Ecto neural progenitor cell (in vitro differentiated cells): ENCODE measurements at places on chromosomes 12 and 14.

GRCh38 chr14:105475269-105476096, 862 bp downstream of the CRIP2 start:
- DNase-seq = no peak

GRCh38 chr14:53949201-53949600, 7.4 kb downstream of the BMP4 start:
- no peak for DNase-seq

GRCh38 chr14:89280600-89280999, 136.4 kb downstream of the FOXN3 start:
- DNase-seq = no peak

DNA sequence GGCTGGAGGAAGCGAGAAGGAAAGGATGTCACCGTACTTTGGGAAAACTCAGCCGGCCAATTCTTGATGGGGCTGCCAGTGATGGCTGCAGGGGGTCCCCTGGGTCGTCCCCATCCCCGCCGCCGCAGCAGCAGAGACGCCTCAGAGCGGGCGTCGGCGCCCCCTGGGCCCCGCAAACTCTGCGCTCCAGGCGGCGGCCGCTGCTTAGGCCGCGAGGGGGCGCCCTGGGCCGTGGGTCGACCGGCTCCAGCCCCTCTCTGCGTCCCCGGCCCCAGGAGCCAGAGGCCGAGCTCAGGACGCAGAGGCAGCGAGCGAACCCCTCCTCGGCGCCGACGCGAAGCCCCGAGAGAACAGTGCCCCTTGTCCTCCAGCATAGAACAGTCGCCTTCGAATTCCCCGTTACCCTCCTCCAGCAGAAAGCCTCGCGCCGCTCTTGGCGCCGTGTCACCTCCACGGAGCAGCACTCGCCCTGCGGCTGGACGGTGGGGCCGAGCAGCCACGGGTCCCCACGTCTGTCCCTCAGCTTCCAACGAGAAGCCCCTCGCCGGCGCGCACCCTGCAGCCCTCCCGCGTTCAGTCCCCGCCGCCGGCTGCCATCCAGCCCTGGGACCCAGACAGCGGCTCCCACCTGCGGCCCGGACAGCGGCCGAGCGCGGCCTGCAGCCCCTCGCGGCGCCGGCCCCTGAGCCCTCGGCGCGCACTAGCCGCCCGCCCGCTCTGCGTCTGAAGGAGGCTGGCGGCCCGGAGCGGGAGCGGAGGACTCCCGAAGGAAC, 106.6 kb downstream of the PRICKLE1 start:
- DNase-seq = peak; percentile 94

- no peak for DNase-seq
Measured at GRCh38 chr12:121872546-121873215, 14.0 kb upstream of the HPD start.

DNA sequence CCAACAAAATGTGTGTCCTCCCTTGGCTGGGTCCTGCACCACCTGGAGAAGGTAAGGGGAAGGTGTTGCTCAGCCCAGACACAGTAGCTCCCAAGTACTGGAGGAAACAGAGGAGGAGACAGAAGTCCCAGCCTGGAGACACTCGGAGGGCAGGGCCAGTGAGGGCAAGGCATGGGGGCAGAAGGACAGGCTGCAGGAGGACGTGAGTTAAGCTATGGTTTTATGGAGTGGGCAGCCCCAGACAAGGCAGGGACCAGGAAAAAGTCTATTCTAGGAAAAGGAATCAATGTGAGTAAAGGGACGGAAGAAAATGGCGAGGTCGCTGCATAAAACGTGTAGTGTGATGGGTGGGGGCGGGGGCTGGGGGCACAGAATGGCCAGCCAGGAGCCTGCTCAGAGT, 210.1 kb upstream of the DIO3 start:
- no peak for DNase-seq

DNA sequence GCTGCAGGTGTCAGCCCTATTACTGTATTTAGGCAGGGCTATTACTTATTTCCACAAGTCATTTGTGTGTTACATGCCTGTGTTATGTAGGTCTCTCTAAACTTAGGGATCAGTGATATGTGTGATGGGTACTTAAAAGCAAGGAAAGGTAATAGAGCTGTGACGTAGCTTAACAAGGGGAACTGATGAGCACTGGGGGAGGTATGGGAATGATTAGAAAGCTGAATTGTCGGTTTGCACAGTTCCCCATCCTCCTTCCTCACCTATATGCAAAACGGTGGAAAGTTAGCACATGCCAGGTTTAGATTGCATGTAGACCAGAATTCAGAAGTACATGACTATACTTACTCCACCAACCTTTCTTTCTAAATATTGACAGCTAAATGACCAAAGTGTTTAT, 494.3 kb upstream of the GARIN6 start:
- DNase-seq = no peak

- DNase-seq = no peak
Measured at GRCh38 chr12:124809878-124810277, 53.8 kb downstream of the SCARB1 start.

- DNase-seq = peak; percentile 46
Measured at GRCh38 chr14:37124614-37125013, 47.8 kb downstream of the SLC25A21 start.

DNA sequence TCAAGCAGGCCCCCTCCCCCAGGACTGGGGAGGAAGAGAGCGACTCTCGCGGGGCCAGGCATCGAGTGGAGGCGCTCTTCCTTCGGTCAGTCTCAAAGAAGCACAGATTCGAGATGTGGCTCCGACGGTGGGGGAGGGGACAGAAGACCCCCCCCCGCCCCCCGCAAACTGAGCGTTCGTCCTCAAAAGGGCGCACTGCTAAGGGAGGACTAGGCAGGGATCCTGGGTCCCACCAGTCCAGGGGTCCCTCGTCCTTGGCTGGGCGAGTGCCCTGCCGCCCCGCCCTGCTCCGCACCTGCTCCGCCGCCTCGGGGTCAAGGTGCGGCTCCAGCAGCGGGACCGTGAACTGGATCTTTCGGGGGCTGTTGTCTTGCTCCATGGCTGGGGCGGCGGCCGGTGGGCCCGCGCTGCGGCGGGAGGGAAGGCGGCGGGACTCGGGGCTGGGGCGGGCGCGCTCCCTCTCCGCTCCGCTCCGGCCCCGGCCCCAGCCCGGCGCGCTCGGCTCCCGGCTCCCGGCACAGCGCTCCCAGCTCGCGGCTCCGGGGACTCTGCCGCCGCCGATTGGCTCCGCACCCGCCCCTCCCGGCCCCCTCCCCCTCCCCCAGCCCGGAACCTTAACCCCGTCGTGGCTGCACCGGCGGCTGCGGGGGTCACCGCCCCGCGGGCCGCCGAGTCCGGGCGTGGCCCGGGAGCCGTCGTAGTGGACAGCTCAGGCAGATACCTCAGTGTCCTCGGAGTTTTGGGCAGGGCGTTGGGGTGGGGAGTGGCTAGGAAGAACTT, at the start of gene PPP1R1A:
Gene PPP1R1A (minus strand): TSS at position 550 of the 780 bp plus-strand sequence. CDS start 171 bp downstream, at position 379.
- DNase-seq = peak; percentile 87

DNA sequence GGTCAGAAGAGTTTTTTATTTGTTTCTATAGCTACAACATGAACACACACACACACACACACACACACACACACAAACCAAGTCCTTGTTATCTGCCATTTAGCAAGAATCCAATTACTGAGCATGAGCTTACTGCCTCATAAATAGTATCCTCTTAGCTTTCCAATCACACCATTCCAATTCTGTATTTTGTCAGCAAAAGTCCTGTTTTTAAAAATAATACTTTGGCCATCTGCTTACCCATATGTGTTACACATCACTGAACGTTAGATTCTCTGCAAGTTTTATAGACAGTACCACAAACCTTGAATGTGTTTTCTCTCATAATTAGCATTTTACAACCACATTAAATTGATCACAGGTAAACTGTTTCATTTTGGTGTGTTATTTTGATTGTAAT, 1905.4 kb upstream of the FLRT2 start:
- DNase-seq = no peak

DNA sequence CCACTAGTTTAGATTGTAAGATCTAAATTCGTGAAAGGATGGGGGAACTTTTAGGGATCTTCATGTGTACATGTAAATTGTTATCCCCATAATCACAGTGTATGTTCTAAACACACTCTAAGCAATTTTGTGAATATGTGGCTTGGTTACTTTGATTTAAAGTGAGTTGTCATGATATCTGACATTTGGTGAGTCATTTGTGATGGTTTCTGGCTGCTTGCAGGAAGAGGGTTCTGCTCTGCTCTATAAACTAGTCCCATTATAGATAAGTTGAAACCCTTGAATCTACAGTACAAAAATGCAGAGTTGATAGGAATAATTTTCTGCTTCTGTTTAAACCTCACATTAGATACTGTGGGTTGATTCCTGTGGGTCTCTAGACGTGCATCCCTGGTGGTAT, 14.8 kb downstream of the GUCY2C start:
- DNase-seq = no peak

GRCh38 chr14:64671591-64671990, 32.6 kb upstream of the PLEKHG3 start:
- DNase-seq = no peak

DNA sequence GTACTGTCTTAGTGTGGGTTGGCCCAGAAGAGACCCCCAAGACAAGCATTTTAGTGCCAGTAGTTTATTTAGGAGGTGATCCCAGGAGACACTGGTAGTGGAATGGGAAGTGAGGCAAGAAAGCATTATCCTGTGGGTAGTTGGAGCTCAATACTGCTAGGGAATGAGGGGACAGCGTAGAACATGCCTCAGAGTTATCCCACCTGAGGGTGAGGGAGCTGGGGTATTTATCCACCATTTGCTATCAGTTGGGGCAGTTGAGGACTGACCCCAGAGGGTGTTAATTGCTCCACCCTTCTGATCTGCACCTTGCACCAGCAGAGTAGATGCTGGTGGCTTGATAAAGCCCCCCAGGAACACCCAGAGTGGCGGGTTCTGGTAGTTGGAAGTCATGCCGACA, 37.9 kb downstream of the RHOF start:
- no peak for DNase-seq

DNA sequence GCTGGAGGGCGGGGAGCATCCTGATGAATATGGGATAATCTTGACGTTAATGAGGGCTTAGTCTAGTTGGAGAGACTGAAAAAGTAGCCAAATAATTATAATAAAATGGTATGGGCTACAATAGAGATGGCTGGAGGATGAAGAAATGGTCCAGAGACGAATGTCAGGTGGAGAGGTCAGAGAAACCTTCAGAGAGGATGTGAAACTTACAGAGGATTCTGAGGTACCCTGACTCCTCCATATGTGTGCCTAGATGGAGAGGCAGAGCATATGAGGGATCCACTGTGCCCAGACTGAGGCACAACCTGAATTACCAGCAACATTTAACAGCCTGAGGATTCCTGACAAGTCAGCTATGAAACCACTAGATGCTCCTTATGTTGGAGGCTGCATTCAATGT, 417.0 kb downstream of the ATP23 start:
- DNase-seq = no peak

GRCh38 chr12:28035500-28035899, 63.0 kb upstream of the PTHLH start:
- DNase-seq = no peak

GRCh38 chr12:78229591-78230101, 399.0 kb downstream of the NAV3 start:
- no peak for DNase-seq

GRCh38 chr12:106248846-106249371, 1.1 kb upstream of the CKAP4 start:
- DNase-seq = no peak

- DNase-seq = peak; percentile 49
Measured at GRCh38 chr12:25384893-25385248, 134.1 kb upstream of the KRAS start.
